IMR-90 (cell line): ENCODE measurements at places on chromosomes 16 and 17. TPM values are rescaled to one million over a fixed set of nuclear protein-coding genes. Genes with fewer than 3 reads are reported as not detected.

GRCh38 chr17:6472517-6472916 lies 28.3 kb downstream of the PIMREG start:
- no peak for DNase-seq

GRCh38 chr16:56424791-56425438 lies 430 bp downstream of the AMFR start:
- DNase-seq, result no peak

- DNase-seq, result no peak
Measured at GRCh38 chr17:67372751-67373150, 4.3 kb upstream of the PITPNC1 start.

The CCL7 gene
- total RNA-seq, result 0.18 and 0.28 TPM in 2 replicates

- DNase-seq, result no peak
Measured at GRCh38 chr17:58488428-58488890, 251 bp upstream of the HSF5 start.

The FOXL1 gene
- 15.2 and 23.9 TPM in 2 replicates for total RNA-seq

GRCh38 chr17:8746501-8747236 lies 2.0 kb upstream of the CCDC42 start:
- peak; percentile 5 for DNase-seq

DNA sequence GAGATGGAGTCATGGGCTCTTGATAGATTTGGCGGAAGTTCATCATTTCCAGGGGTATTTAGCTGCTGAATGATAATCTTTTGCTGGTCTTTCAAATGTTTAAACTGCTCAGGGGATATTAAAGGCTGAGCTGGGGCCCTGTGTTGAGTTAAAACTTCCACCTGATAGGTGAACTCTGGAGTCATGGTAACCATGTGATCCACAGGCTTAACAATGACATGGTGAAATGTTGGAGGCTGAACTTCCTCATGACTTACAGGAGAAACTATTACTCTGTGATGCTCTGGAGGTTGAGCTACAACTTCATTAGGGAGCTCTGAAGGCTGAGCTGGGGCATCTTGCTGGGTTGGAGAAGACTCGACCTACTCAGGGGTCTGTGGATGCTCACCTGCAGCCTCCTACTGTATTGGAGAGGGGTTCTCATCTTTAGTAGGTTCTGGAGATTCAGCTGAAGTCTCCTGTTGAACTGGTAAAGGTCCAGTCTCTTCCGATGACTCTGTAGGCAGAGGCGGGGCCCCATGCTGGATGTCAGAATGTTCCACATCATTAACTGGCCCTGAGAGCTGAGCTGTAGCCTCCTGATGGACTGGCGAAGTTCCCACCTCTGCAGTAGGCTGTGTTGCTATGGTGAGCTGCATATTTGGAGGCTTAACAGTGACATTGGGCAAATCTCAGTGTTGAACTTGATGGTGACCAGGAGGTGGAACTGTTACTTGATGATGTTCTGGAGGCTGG lies 24.2 kb downstream of the RDM1 start:
- DNase-seq, result no peak

GRCh38 chr16:12796498-12796897 lies 7.2 kb downstream of the CPPED1 start:
- peak; percentile 16 for DNase-seq

- peak; percentile 50 for DNase-seq
Measured at GRCh38 chr17:80644536-80644935, 99.9 kb downstream of the RPTOR start.

DNA sequence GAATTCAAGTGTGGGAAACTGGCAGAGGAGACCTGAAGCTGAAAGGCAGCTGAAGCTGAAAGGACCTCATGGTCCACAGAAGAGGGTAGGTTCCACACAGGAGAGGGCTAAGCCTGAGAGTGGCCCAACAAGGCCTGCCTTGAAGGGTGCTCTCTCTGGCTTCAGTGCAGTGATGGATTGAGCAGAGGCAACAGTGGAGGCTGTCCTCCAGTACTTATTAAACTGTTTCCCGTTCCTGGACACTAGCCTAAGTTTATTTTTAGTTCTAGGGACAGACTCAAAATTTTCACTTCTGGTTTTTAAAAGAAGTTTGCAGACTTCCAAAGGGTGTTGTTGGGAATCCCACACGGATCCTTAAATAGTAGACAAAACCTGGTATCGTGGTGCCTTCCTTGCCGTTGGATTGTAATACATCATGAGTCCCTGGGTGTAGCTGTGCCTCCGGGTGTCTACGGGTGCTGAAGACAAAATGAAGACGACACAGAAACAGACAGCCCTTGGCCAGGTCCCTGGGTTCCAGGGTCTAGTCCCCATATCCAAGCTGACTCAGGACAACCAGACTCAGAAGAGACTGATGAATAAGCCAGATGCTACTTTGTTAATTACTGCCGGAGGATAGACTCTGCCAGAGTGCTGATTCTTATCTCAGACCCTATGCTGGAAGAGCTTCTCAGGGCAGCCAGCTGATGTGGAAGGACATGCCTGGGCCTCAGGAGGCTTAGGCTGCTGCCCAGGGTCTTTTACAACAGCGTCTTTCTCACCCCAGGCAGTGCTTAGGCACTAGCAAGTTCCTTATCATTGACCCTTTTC lies 7.1 kb upstream of the CMTM4 start:
- no peak for DNase-seq

- DNase-seq, result no peak
Measured at GRCh38 chr17:1960545-1960912, 64.6 kb downstream of the RTN4RL1 start.

GRCh38 chr16:49816875-49817274 lies 39.0 kb downstream of the ZNF423 start:
- DNase-seq, result no peak

- no peak for DNase-seq
Measured at GRCh38 chr17:47676199-47676472, 17.8 kb upstream of the TBKBP1 start.

DNA sequence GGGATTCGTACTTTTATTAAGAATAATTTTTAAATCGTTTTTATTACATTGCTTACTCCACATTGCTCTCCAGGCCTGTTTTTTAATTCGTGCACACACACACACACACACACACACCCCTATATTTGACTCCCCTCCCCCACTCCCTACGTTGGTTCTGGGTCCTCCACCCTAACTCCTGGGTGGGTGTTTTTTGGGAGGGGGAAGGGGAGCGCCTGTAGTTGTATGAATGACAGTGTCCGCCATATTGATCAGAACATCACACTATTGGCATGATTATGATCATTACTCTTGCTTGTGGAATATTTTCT lies 1.3 kb downstream of the GNAO1 start:
- no peak for DNase-seq

DNA sequence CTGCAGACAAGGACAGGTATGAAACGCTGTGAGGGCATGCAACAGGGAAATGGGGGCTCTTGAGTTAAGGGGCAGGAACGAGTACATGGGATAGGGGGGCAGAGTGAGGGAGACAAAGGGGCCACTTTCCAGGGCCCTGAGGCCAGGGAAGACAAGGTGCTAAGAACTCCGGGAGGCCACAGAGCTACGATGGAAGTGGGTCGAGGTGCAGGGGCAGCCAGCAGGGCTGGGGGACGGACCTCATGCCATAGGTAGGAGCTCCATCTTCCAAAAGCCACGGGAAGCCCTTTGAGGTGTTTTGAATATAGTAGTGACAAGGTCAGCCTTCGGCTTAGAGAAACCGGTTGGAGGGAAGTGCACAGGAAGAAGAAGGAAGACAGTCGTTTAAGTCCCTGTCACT lies 35.6 kb downstream of the RBFOX3 start:
- DNase-seq, result no peak

The ITGAL gene
- not detected in 2 replicates for total RNA-seq

DNA sequence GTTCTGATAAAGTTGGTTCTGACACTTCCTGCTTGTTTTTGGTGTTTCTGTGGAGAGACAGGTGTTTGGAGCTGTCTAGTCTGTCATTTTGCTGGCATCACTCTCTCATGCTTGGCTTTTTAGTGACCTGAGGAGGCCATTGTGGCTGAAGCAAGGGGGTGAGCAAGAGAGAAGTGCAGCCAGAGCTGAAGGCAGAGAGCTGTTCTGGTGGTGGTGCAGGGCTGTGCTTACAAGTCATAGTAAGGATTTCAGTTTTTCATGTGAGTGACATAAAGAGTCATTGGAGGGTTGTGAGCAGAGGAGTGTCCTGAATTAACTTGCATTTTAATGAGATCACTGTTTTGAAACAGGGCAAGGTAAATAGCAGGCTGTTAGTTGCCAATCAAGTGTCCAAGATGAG lies 97.5 kb downstream of the CHD9 start:
- DNase-seq, result peak; percentile 6

The RBFOX1 gene
- total RNA-seq, result not detected in 2 replicates

- DNase-seq, result no peak
Measured at GRCh38 chr17:80612997-80613731, 68.5 kb downstream of the RPTOR start.

The ADORA2B gene
- total RNA-seq, result 5.2 and 5.8 TPM in 2 replicates

The PRR35 gene
- not detected in 2 replicates for total RNA-seq

DNA sequence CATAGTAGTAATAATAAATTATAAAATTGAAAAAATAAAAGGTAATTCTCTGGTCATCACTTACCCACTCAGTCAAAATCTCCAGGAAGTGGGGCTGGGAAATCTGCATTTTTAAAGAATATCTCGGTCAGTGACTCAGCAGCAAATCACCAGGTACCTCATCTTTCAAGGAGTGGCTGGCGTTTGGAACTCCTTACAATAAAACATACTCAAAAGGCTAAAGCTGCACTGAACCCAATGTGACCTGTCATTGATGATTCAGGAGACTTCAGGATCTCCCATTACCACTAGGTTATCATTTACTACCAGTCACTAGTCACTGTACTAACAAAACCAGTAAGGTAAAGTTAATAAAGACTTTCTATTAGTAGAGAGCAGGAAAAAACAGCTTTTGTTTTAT lies 21.5 kb upstream of the RFFL start:
- peak; percentile 72 for DNase-seq

The GPT2 gene
- total RNA-seq, result 20.8 and 31.5 TPM in 2 replicates

GRCh38 chr16:70656712-70657263 lies 10.4 kb downstream of the IL34 start:
- DNase-seq, result no peak

DNA sequence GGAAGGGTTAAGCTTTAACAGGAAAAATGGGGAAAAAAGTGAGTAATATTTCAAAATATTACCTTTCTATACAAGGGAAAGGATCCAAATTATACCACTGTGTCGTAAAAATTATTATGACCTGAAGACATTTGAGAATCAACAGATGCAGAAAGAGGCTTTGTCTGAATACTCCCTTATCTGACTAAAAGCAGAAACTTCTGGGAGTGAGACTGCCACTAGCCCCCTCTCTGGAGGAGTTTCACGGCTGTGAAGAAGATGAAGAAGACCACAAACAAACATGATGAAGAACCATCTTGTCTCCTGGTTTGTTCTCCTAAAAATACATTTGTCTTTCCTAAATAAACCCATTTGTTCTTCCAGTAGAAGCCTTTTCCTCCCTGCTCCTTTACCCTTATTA lies 29.4 kb downstream of the CNTROB start:
- no peak for DNase-seq

- DNase-seq, result no peak
Measured at GRCh38 chr16:63192980-63193379, 1156.7 kb upstream of the CDH8 start.

DNA sequence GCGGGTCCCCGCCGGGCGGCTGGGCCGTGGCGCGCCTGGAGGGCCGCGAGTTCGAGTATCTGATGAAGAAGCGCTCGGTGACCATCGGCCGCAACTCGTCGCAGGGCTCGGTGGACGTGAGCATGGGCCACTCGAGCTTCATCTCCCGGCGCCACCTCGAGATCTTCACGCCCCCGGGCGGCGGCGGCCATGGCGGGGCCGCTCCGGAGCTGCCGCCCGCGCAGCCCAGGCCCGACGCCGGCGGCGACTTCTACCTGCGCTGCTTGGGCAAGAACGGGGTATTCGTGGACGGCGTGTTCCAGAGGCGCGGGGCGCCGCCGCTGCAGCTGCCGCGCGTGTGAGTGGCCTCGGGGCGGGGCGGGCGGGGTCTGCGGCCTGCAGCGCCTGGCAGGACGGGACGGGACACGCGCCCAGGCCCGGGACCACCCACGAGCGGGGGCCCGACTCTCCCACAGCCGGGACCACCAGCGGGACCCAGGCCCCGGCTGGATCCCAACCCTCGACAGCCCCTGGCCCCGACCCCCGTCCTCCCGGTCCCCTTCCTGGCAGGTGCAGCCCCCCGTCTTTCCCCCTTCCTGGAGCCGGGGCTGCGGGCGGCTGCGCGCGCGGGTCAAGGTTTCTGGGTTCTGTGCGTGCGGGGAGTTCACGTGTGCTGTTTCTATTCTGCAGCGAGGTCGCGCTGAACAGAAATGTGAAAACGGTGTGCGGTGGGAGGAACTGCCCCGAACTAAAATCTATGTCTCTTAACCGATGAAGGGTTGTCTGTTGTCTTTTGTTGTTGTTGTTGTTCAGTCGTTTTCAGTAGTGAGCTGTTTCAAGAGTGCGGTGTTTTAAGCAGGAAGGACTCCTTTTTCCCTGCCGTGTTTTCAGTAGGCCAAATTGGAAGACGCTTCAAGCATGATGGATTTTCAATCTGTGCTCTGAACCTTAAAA lies 705 bp downstream of the FOXK2 start:
- DNase-seq, result no peak

DNA sequence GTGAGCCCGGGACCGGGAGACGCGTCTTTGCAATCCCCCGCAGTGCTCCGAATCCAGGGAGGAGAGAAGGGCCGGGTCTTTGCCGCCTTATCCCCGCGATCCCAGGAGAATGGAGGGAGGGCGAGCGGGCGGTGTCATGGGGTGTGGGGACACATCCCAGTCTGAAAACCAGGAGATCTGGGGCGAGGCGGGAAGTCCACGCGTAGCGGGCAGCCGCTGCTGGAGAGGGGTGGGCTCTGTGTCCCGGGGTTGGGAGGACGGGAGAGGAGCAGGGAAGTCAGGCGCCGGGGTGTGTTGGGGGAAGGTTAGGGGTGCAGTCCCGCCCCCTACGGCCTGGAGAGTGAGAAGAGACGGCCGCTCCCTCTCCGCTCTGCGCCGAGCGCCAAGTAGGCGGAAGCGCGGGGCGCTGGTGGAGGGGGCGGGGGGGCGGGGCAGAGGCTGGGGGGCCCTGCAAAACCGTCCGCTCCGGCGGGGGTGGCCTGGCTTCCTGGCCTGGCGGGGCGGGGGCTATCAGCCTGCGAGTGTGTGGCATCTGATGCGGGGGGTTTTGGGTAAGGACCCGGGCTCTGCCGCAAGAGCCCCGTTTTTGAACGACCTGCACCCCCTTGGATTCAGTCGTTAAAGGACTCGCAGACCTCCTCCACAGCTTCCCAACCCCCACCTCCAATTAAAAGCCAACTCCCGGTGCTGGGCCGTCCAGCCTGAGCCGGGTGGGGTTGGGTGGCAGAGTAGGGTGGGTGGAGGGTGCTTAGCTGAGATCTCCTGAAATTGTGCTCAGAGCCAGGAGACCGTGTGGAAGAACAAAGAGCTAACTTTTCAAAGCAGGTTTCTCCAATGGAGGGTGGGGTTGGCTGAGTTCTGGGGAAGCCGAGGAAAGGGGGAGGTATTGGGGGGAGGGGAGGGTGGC lies 654 bp downstream of the LASP1 start:
- DNase-seq, result peak; percentile 42
